ENCODE measurements at places on chromosomes 16 and 17.

GRCh38 chr16:3174618-3175148, 13.3 kb upstream of the OR1F1 start:
- no peak for DNase-seq

DNA sequence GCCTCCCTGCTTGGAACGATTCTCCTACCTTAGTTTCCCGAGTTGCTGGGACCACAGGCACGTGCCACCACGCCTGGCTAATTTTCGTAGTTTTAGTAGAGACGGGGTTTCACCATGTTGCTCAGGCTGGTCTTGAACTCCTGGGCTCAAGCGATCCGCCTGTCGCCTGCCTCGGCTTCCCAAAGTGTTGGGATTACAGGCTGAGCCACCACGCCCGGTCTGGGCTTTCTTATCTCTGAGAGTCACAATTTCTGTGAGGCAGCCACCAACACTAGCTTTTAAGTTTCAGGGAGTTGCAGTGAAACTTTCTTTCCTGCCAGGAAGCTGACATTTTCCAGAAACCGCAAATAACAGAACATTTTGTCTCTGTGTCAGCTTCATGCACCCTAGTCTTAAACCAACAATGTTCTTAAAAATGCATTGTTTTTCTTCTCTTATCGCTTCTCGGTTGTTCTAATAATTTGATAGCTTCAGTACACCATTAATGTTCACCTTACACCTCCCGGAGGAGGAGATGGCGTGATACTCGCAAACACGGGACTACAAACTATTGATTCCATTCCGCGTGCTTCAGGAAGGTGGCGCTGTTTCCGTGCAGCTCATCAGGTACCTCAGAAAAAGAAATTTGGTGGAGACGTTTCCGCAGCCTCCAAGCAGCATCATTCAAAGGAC, 7.4 kb upstream of the DHRS7B start:
- peak; percentile 36 for DNase-seq

- no peak for DNase-seq
Observed at GRCh38 chr16:19776147-19776546, 58.1 kb downstream of the IQCK start.

- DNase-seq, result no peak
Observed at GRCh38 chr16:70758786-70759185, 42.2 kb downstream of the VAC14 start.

- DNase-seq, result no peak
Observed at GRCh38 chr17:71516149-71516548, 604.7 kb upstream of the SOX9 start.

GRCh38 chr17:27748360-27748825, 51.9 kb downstream of the NOS2 start:
- no peak for DNase-seq

GRCh38 chr16:58464916-58465731, 34.8 kb upstream of the NDRG4 start:
- no peak for DNase-seq

DNA sequence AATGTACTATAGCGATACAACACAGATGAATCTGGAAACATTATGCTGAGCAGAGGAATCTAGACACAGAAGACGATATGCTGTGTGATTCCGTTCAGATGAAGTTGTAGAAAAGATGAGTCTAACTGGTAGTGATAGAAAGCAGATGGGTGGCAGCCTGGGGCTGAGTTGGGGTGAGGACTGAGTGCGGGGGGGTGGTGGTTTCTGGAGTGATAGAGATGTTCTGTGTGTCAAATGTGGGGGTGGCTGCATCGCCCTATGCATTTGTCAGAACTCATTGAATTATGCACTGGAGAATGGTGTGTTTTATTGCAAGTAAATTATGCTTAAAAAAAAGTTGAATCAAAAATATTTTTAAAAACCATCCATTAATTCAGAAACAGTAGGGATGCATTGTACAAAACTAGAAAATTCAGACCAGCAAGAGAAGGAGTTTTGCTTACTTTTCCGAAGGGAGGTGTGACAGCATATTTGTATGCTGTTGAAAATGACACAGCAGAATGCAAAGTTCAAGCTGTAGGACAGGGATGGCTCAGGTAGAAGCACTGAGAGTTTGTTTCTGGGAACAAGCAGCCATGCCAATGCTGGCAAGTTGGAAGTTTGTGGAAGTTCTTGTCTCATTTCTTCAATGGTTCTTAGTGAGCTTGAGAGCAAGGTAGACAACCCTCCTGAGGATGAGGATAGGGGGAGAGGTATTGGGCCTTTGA, 13.0 kb upstream of the DRG2 start:
- no peak for DNase-seq

DNA sequence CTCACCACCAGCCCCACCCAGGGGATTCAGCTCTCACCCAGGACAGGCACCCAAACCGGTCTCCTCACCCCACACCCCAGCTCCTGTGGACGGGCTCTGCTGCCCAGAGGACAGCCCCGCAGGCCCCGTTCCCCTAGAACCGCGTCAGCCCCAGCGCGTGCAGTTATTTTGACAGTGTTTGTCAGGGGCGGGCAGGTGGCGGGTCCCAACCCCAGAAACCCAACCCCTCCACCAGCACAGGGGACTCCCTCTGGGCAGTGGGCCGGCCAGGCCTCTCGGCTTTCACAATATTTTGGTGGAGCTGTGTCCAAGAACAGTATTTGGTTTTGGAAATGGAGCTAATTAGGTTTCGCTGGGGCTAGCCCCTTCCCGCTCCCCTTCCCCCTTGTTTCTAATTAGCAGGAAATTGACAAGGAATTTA, 44.8 kb downstream of the BAHCC1 start:
- no peak for DNase-seq

DNA sequence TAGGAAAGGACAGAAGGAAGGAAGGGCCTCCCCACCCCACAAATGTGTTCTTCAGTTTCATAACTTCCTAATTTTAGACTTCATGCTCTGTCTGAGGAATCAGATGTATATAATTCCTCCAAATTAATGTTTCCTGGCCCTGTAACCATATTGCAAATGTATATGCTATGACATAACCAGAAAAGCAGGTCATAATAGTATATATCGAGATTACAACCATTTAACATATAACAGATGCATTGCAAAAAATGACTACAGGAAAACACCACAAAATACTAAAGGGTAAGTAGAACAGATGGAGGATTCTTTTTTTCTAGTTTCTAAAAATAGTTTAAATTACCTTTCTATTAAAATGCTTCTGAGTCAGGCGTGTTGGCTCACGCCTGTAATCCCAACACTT, 3.1 kb upstream of the EXOC7 start:
- no peak for DNase-seq

All from NCI-H1048 (cell line).